RPMI8226 (cell line): ENCODE measurements at places on chromosomes 2 and 18.

GRCh38 chr2:207480521-207481040, 49.2 kb upstream of the CREB1 start:
- no peak for DNase-seq

- no peak for DNase-seq
Observed at GRCh38 chr18:77528872-77529271, 279.2 kb downstream of the GALR1 start.

GRCh38 chr2:108923019-108923700, 65.9 kb downstream of the EDAR start:
- DNase-seq: peak; percentile 31

DNA sequence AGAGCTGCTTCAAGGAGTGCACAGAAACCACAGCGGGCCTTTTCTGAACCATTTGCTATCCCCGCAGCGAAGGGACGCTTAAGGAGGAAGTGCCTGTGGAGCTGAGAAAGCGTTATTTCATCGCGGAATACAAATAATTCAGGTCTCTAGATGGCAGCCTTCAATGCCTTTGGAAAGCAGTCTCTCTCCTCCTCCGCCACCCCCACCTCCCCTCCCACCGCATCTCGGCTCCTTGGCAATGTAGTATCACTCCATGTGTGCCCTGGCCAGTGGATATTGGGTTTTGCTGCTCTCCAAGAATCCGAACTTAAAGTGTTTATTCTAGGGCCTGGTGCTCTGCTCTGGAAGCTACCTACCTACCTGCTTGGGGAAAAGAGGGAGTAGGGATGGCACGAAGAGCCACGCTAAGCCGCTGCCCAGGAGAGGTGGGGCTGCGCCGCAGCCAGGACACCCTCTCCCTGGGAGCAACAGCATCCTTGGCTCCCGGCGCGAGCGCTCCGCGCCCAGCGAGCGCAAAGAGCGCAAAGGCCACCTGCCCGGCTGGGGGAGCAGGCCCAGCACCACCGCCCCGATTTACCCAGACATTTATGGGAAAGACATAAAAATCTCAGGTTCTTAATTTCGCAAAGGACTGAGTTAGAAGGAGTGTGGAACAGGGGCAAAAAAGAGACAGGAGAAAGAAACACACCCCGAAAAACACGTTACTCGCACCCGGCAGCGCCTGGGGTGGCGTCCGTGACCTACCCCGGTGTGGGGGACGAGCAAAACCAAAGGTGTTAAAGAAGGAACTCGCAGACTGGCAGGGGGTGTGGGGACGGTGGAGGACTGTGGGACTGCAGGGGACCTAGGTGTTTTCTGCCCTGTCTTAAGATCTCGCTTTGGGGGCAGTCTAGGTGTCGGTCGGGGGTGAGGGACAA, 1.0 kb downstream of the SPHKAP start:
- DNase-seq: peak; percentile 63

DNA sequence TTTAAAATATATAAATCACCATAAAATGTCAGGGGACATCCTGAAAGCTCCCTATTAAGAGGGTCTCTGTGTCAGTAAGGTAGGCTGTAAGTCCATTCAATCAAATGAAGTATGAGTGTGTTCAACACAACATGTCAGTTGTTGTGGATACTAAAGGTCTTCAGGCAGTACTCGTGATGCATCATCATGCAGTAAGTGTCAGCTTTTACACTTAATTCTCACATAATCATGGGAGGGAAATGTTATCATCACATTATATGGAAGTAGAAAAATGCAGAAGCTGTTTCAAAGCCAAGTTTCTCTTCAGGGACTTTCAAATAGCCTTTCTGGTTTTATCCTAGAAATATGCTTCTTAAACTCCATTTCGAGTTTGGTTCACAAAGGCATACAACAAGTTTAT, 477.1 kb upstream of the ID2 start:
- no peak for DNase-seq

DNA sequence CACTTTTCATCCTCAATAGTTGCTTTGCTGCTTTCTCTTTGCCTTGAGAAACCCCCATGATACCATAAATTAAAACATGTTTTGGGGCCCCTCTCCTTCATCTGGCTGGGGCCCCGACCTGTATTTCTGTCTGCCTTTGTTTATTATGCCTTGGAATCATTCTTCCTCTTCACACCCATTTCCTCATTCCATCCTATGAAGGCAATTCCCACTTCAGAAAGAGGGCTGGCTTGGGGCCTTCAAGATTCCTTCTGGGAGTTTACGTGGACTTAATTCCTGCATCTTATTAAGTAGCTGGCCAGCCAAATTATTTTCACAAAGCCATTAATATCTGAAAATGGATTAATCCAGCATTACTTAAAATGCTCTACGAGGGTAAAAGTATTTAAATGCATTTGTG, 6.8 kb upstream of the LRRTM1 start:
- DNase-seq: no peak

GRCh38 chr2:16553226-16553625, 112.4 kb downstream of the CYRIA start:
- DNase-seq: peak; percentile 42

- DNase-seq: no peak
Observed at GRCh38 chr2:175432021-175432420, 250.5 kb upstream of the ATP5MC3 start.

DNA sequence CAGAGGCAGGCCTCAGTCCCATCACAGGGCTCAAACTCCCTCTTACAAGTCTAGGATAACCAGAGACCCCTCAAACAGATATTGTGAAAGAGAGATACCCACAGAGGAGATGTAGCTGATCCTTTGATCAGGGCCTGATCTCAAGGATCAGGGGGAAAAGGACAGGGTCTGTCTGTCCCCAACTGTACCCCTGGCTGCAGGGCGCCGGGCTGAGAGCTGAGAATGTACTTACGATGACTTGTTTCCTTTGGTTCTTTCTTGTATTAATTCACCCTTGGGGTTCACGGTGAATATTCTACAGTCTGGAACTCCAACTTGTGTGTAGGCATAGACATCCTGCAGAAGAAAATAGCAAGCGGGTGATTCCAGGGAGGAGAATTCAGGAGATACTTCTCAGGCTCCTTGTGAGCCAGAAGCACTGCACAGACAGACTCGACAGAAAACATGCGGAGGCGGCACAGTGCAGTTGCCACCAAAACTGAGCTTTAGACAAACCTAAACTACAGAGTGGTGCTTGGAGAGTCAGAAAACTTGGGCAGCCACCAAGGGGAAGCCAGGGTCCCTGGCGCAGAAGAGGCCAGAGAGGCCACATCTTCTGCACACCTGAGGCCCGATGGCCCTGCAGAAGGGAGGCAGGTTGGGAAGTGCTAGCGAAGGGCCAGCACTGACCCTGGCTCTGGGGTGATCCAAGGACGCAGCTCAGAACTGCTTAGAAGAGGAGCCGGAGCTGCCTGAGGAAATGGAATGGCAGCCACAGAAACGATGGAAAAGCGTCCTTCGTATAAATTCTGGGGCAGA, 73.9 kb downstream of the EMILIN2 start:
- no peak for DNase-seq

DNA sequence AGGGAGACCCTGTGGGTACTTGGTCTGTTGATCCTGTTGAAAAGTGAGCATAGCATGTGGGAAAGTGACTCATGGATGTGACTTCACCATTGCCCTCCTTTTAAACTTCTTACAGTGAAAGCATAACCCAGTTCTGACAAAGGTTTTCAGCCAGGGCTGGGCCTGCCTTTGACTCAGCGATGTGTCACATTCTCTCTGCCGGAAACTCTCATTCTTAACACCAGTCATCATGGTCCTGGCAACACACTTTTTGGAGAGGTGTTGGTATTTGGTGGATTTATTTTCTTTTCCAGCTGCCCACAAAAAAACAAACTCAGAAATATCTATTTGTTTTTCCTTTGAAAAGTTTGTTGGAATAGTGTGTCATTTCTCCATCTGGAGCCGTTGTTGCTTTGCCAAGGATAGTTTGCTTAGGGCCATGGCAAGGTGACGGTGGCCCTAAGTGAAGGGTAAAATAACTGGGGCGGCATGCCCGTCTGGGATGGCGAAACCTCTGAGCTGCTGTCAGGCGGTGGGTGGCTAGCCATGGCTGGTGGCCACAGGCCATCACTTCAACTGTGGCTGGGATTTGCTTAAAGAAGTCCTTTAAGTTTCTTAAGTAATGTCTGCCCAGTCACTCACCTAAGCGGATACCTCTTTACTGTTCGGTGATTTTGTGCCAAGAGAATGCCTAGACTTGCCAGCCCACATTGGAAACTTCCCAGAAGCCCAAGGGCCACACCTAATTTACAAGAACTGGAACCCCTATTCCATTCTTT, 123.3 kb downstream of the LTBP1 start:
- DNase-seq: no peak

DNA sequence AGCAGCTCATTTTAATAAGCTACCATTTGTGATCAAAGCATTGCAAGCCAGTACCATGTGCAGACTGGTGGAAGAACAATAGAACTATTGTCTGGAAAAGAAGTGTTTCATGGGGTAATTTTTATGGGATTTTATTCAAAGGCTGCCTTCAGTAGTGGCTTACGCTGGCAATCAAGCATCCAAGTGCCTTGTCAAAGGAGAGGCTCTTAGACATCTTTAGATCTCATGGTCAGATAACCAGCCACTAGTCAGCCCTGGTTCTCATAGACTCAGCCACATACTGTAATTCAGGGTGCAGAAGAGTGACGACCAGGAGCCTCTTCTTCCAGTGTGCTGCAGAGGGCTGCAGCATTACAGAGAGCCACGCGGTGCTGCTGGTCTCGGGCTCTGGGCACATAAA, 98.5 kb upstream of the NOSTRIN start:
- no peak for DNase-seq

GRCh38 chr2:147031897-147032296, 812.9 kb upstream of the ACVR2A start:
- no peak for DNase-seq

DNA sequence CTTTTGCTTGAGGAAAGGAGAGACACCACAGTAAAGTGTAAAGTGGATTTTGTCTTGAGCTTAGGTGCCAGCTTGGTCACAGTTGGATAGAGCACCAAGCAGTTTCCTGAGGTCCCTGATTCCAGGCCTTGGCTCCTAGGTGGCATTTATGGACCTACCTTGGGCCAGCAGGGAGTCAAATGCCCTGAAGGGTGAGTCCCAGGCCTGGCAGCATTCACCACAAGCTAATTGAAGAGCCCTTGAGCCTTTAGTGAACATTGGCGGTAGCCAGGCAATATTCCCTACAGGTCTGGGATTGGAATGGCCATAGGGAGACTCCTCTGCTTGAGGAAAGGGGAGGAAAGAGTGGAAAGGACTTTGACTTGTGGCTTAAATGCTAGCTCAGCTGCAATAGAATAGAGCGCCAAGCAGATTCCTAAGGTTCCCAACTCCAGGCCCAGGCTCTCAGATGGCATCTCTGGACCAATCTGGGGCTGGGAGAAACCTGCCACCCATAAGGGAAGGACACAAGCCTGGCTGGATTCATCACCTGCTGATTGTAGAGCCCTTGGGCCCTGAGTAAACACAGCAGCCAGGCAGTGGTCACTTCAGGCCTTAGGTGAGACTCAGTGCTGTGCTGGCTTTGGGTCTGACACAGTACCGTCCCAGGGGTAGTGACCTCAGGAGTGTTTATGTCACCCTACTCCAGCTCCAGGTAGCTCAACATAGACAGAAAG, 137.5 kb upstream of the OTOS start:
- no peak for DNase-seq

- DNase-seq: no peak
Observed at GRCh38 chr2:68059784-68060525, 2.8 kb downstream of the C1D start.

GRCh38 chr2:109702250-109702985, 88.3 kb downstream of the SOWAHC start:
- no peak for DNase-seq

DNA sequence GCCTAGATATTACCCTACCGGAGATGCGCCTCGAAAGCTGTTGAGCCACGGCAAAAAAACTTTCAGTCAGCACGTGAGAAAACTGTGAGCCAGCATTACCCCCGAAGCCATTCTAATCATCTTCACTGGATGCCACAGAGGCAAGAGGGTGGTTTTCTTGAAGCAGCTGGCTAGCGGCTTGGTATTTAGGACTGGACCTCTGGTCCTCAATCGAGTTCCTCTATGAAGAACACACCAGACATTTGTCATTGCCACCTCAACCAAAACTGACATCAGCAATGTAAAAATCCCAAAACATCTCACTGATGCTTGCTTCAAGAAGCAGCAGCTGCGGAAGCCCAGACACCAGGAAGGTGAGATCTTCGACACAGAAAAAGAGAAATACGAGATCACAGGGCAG, 52.8 kb upstream of the SLC66A3 start:
- no peak for DNase-seq

- DNase-seq: no peak
Observed at GRCh38 chr2:30162806-30163205, 16.0 kb downstream of the YPEL5 start.

DNA sequence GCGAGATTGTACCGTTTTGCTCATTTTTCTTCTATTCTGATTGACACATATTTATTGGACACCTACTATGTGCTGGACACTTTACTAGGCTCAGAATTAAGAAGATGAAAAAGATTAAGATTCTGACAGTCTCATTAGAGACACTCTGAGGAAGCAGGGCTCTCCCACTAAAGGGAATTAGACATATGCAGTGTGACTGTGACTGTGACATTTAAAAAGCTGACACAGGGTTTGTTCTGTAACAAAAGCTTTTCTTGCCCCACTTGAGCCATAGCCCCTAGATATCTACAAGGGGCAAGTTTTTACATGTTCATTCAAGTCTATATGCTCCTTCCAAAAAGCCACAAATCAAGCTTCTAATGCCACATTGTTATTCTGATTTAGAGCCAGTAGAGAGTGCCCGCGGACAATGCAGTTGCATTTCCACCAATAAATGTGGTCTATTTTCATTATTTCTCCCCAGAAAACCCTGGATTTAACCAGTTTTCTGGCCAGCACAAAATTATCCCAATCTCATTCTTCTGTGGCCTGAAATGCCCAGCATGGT, 9.8 kb downstream of the ARHGAP25 start:
- DNase-seq: no peak

DNA sequence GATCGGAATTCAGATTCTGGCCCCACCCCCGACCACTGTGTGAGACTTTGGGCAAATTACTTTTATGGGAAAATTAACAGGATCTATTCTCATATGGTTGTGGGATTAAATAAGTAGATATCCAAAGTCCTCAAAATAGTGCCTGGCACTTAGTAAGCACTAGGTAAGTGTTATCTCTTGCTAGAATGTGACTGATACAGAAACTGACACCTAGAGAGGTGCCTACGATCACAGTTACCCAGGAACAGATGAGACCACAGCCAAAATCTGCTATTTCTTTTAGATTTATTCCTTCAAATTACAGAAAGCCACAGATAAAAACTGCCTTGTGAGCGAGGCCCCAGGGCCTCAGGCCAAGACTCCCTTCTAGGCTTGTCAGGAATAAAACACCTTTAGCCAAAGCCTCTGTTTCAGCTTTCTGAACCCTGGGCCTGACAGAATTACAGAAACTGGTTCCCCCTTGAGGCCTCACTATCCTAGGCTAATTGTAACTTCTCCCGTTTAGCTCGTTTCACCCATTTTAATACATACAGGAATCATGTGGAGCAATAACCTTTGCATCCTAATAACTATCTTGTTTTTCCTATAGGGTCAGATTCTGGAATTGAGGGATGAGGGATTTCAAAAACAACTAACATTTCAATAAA, 22.3 kb upstream of the CHMP1B start:
- no peak for DNase-seq

GRCh38 chr18:8406186-8406867, 202.9 kb upstream of the RAB12 start:
- DNase-seq: no peak
